Karpas-422 (cell line): ENCODE measurements at places on chromosomes 4 and X. TPM values are rescaled to one million over a fixed set of nuclear protein-coding genes. Genes with fewer than 3 reads are reported as not detected.
A peak's percentile ranks its signal among the peaks of the same experiment; 100 is the strongest.

TMPRSS11B gene
- total RNA-seq = not detected in 2 replicates

CYLC1 gene
- total RNA-seq = not detected in 2 replicates

CENPVL3 gene
- not detected in 2 replicates for total RNA-seq

ZNF827 gene
- total RNA-seq = 44.6 and 70.4 TPM in 2 replicates

PAGE1 gene
- total RNA-seq = not detected in 2 replicates

MAGEA1 gene
- total RNA-seq = 31.6 and 46.4 TPM in 2 replicates

PSAPL1 gene
- total RNA-seq = not detected in 2 replicates

HTR2C gene
- not detected in 2 replicates for total RNA-seq

CLGN gene
- 0.07 TPM in 1 of 2 replicates, not detected in the other for total RNA-seq

CCDC149 gene
- 0.11 and 0.87 TPM in 2 replicates for total RNA-seq

DNA sequence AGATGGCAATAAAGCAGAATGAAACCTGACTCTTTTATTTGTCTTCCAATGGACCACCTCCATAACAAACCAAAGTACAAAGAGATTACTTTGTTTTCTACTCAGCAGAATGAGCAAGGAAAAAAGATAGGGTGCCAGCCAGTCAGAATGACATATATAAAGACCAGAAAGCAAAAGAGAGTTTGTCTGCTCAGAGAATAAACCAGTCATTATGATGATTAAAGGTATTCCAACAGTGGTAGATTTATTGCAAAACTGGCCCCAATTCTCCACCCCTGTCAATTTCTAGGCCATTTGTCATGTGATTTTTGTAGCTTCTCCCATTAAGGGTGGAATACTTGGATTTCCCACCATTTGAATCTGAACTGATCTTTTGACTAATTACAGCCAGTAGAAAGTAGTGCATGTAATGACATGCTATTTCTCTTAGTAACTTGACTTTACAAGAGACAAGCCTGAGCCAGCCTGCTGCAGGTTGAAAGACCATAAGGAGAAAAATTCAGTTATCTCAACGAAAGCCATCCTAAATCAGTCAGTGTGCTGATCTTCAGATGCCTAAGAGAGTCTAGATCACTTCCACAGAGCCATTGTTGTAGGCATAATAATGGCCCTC is 203.1 kb downstream of the EPHA5 start:
- no peak for DNase-seq

- no peak for DNase-seq
Observed at GRCh38 chrX:45715748-45716147, 515.1 kb upstream of the DIPK2B start.

- DNase-seq = no peak
Observed at GRCh38 chr4:183961795-183962194, 56.7 kb downstream of the STOX2 start.

- no peak for DNase-seq
Observed at GRCh38 chr4:61200916-61201526, 895 bp downstream of the ADGRL3 start.

GRCh38 chrX:11887175-11887574 is 129.1 kb downstream of the MSL3 start:
- no peak for DNase-seq

- DNase-seq = no peak
Observed at GRCh38 chr4:140675599-140676231, 80.5 kb downstream of the TBC1D9 start.

GRCh38 chrX:19814240-19814639 is 73.2 kb downstream of the SH3KBP1 start:
- DNase-seq = peak; percentile 53

- no peak for DNase-seq
Observed at GRCh38 chr4:41136456-41136855, 77.9 kb downstream of the APBB2 start.

GRCh38 chr4:41236032-41236431 is 20.7 kb upstream of the UCHL1 start:
- no peak for DNase-seq

DNA sequence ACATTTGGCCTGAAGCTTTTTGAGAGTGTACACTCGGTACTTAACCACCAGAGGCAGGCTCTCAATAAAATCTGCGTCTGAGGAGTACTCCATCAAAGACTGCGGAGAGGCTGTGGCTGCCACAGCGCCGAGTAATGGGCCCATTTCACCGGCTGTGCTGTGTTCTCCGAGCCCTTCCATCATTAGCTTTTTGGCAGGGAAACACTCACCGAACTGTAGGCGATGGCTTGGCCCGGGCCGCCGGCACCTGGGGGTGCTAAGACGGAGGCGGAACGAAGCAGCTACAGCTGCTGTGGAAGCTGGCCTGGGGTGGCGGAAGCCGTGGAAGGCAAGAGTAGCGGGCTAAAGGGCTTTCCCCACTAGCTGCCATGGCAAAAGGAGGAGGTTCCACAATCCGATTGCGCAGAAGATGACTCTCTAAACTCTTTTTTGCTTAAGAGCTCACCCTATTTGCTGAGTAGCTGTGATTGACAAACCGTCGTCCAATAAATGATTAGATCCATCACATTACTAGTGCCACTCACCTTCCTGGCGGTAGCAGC is 48.5 kb upstream of the PABPC1L2A start:
- DNase-seq = no peak

GRCh38 chrX:39310891-39311290 is 509.6 kb downstream of the MID1IP1 start:
- no peak for DNase-seq

DNA sequence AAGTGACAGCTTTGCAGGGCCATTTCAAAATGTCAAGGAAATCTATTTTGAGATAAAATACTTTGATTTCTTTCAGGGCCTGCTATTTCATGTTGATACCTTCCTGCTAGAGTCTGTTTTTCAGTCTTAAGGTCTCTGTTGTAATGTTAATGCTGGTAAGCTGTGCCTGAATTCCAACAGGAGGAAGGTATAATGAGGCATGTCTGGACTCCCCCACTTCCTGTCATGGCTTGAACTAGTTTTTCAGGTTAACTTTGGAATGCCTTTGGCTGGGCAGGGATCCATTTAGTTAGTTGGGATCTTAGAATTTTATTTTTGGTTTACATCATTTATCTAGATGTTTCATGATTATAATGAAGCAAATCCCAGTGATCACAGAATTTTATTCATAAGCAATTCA is 279.0 kb downstream of the CFAP47 start:
- no peak for DNase-seq
